ENCODE measurements at places on chromosomes 12 and 14. TPM values are rescaled to one million over a fixed set of nuclear protein-coding genes. Genes with fewer than 3 reads are reported as not detected.

Gene JKAMP
- 80.1 TPM for total RNA-seq

Gene PRH2
- not detected for total RNA-seq

Gene LUM
- total RNA-seq: 217 TPM

Gene DLK1
- total RNA-seq: not detected

Gene CLEC2A
- not detected for total RNA-seq

Gene SMCO2
- total RNA-seq: 0.26 TPM

Gene TAS2R50
- total RNA-seq: 2.3 TPM

Gene UNC79
- 0.17 TPM for total RNA-seq

Gene AQP2
- not detected for total RNA-seq

Gene PRKAB1
- total RNA-seq: 14.6 TPM

Gene CLEC1B
- not detected for total RNA-seq

Gene EIF2S3B
- total RNA-seq: 1.8 TPM

Gene NUAK1
- total RNA-seq: 4.6 TPM

Gene PTPRR
- total RNA-seq: under 0.01 TPM

Gene RTN1
- 0.17 TPM for total RNA-seq

Gene EAPP
- total RNA-seq: 49.1 TPM

Gene RNASE7
- not detected for total RNA-seq

Gene C12orf54
- not detected for total RNA-seq

Gene GPR162
- total RNA-seq: 11.8 TPM

Gene B4GALNT3
- total RNA-seq: not detected

Gene TSPAN19
- not detected for total RNA-seq

Gene CLEC4D
- total RNA-seq: not detected

Gene REP15
- 0.99 TPM for total RNA-seq

Gene IFT43
- total RNA-seq: 35.2 TPM

Gene MFAP5
- total RNA-seq: 9.0 TPM

Gene GPR137C
- 0.51 TPM for total RNA-seq

Gene GPR65
- 0.17 TPM for total RNA-seq

Gene LRTM2
- total RNA-seq: not detected

Gene ADAM21
- total RNA-seq: 0.66 TPM

Gene WNT1
- not detected for total RNA-seq

Gene KRT74
- total RNA-seq: not detected

Gene ACVRL1
- total RNA-seq: 20.8 TPM

Gene TNS2
- 52.4 TPM for total RNA-seq

Gene FSCB
- not detected for total RNA-seq

Gene NID2
- 93.7 TPM for total RNA-seq

Gene IL22
- not detected for total RNA-seq

Gene KRT2
- total RNA-seq: not detected

Gene GZMB
- not detected for total RNA-seq

Measured in fibroblast of lung (primary cell).